Activated naive CD4-positive, alpha-beta T cell treated with anti-CD3 and anti-CD28 coated beads, Interleukin-2, amount 50 U/mL, for 16 hours (primary cell): ENCODE measurements at places on chromosomes 5 and 9.

DNA sequence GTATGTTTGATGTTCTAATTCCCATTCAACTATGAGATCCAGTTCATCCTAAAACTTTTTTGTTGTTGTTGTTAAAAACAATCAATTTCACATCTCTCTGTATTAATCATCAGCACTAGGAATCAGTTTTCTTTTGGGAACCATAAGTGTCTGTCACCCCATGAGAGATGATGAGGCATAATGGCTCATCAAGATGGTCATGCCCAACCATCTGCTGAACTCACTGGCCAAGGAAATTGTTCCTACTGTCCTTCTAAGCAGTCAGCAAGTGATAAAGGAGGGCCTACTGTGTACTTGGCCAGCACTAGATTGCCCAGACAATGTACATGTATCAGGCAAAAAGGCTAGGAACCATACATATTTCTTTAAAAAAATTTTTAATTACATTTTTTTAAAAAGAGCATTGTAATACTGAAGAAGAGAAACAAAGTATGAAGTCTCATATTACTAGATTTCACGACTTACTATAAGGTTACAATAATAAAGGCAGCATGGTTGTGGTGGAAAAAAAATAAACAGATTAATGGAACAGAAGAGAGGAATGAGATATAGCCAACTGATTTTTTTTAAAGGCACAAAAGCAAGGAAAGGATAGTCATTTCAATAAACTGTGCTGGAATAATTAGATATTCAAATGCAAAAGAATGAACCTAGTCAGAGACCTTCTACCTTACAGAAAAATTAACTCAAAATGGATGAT lies 458.3 kb downstream of the SPOCK1 start:
- DNase-seq = no peak

GRCh38 chr9:107932046-107932445 lies 442.5 kb upstream of the KLF4 start:
- DNase-seq = no peak

GRCh38 chr5:141465351-141465750 lies 10.4 kb upstream of the PCDHGC3 start:
- no peak for DNase-seq

- peak; percentile 42 for DNase-seq
Observed at GRCh38 chr5:132480042-132480441, 10.5 kb downstream of the IRF1 start.

GRCh38 chr5:138946831-138947560 lies 71.9 kb upstream of the LRRTM2 start:
- no peak for DNase-seq

DNA sequence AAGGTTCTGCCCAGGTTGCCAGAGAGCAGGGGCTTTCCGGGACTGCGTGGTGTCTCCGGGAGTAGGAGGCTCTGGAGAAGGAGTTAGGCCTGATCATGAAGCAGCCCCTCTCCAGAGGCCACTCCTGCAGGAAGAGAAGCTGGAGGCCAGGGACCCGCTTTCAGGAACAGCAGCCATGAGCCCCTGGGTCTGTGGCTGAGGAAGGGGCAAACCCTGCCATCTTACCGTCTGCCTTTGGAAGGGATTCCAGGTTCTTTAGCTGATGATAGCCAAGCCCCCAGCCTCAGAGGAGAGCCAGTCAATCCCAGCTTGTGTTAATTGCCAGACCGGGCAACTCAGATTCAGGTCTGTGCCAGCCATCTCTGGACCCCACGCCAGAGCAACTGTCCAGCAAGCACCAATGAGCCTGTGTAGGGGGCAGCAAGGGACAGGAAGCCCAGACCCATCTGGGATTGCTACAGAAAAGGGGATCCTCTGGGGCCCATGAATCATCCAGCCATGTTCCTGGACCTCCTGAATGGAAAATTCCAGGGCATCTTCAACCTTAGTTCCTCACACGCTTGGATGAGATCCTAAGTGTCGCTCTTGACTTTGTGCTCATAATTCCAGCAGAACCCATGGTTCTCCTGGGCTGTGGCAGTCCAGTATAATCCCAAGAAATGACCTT lies 42.7 kb upstream of the MVB12B start:
- DNase-seq = no peak
